Gastrocnemius medialis (tissue), 4 donors: ENCODE measurements at places on chromosomes 6 and 20. TPM values are rescaled to one million over a fixed set of nuclear protein-coding genes. Genes with fewer than 3 reads are reported as not detected.

GRCh38 chr6:137866200-137866913 is 702 bp upstream of the TNFAIP3 start:
- DNase-seq: peak; percentile 42

- DNase-seq: no peak
Measured at GRCh38 chr20:44908987-44909871, 631 bp upstream of the PABPC1L start.

DNA sequence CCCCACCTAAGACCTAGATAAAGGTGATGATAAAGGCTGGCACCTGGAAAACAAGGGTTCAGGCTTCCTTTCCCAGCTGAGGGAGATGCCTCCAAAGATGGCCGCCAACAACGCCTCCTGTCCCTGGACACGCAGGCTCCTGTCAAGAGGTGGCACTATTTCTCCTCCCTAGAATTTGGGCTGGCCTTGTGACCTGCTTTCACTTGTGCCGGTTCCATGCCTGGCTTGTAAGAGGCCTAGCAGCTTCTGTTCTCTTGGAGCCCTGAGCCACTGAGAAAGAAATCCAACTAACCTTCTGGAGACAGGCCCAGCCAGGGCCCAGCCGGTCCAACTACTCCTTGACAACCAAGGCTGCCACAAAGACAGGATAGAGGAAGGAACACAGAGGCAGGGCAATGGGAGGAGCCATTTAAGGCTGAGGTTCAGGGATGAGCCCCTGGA is 60.2 kb upstream of the RALY start:
- DNase-seq: peak; percentile 60

GRCh38 chr6:31560697-31561058 is 11.4 kb upstream of the LTA start:
- no peak for DNase-seq

The HNF4A gene
- 0.51 TPM for total RNA-seq

The ARHGAP18 gene
- total RNA-seq: 9.2 TPM

GRCh38 chr6:101650402-101651100 is 257.0 kb downstream of the GRIK2 start:
- no peak for DNase-seq

- no peak for DNase-seq
Measured at GRCh38 chr6:106146852-106147351, 60.8 kb downstream of the PRDM1 start.

The MAP3K4 gene
- 25.9 TPM for total RNA-seq

- no peak for DNase-seq
Measured at GRCh38 chr20:57622579-57623381, 2.6 kb upstream of the ZBP1 start.

DNA sequence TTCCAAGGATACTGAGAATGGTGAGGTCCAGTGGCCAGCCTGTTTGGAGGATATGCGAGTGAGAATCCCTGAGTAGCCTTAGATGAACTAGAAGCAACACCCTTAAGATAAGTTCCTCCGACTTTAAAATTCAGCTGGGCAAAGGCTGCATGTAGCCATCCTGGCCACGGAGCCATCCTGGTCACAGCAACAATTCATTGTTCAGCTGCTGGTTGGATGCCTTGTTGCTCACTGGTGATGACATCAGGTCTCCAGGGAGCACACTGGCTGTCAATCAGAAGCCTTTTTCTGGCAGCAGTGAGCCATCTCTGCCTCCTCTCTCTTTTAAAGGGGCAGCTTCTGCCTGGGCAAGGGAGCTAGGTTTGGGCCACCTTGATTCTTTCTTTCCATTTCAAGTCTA is 22.4 kb upstream of the RIMS4 start:
- no peak for DNase-seq

GRCh38 chr20:20395903-20396568 is 28.1 kb downstream of the INSM1 start:
- DNase-seq: no peak

DNA sequence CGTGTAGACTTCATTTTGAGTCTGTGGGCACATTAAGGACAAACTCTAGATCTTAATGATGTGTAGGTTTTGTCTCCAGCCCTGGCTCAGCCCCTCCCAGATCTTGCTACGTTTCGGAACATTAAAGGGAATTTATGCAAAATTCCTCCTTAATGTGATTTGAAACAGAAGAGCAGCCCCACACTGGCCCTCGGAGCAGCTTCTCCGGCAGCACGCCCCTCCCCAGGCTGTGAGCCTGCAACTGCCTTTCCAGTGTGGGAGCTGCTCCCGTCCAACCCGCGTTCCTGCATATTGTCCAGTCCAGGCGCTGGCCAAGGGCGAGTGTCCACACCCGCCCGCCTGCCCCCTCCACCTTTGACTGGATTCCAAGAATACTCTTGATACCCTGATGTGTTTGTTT is 257.2 kb downstream of the TAF4 start:
- no peak for DNase-seq

GRCh38 chr6:26158581-26159356 is 71.5 kb downstream of the HFE start:
- DNase-seq: peak; percentile 38

DNA sequence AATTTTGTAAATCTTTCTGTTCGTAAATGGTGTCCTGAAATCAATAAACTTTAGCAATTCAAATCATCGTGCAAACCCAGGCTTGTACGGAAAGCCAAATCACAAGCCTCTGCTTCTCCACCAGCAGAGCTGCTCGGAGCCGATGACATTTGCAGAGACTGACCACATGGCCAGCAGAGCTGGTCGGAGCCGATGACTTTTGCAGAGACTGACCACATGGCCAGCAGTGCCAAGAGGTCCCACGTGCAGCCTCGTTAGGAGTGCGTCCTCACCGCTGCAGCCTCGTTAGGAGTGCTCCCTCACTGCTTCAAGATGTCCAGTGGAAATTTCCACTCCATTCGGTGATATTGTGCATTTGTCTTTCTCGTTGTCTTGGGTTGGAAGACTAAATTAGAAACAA is 28.5 kb downstream of the SMOC2 start:
- DNase-seq: peak; percentile 42

- no peak for DNase-seq
Measured at GRCh38 chr6:37646986-37647764, 50.5 kb downstream of the MDGA1 start.
